ENCODE measurements at places on chromosomes 3 and 15.

DNA sequence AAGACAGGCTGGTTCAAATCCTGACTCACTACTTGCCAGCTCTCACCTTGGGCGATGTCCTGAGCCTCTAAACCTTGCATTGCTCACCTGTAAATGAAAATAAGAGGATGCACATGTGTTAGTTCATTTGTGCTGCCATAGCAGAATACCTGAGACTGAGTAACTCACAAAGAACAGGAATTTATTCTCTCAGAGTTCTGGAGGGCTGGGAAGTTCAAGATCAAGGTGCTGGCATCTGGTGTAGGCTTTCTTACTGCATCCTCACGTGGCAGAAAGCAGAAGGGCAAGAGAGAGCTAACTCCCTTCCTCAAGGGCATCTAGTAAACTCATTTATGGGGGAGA is 222.7 kb downstream of the MTHFS start:
- DNase-seq = no peak

- no peak for DNase-seq
Observed at GRCh38 chr3:45972534-45973402, 22.9 kb downstream of the FYCO1 start.

GRCh38 chr3:182794455-182795388 is 1.4 kb downstream of the ATP11B start:
- no peak for DNase-seq

- no peak for DNase-seq
Observed at GRCh38 chr3:107855710-107856109, 235.1 kb downstream of the CD47 start.

DNA sequence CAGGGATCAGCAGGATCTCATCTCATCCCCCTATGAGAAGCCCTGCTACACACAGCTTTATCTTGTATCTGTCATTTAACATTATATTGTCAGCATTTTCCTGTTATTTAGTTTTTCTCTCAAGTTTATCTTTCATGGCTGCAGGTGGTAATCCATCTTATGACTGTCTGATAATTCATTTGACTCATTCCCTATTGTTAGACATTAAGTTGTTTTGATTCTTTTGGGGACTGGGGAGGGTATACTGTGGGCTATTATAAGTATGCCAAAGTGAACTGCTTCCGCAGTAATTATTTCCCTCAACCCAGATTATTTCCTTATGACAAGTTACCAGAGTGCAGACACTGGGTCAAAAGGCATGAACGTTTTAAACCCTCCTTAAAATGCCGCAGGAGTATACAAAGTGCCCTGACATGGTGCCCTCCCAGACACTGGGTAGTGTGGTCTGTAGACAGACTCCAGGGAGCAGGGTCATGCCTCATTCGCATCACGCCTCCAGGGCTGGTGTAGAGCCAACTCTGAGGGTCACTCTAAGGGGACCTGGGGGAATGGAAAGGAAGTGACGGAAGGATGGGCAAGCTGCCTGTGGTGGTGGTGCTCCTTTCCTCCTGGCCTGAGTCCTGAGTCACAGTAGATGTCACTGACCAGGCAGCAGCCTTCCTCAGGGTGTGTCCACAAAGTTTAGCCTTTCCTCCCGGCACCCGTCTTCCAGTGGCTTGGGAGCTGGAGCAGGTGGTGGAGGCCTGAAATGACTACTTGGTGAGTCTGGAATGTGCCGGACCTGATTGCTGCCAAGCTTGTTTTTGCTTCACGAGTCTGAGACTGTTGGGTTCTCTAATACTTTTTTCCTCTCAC is 11.6 kb downstream of the GPR160 start:
- no peak for DNase-seq

DNA sequence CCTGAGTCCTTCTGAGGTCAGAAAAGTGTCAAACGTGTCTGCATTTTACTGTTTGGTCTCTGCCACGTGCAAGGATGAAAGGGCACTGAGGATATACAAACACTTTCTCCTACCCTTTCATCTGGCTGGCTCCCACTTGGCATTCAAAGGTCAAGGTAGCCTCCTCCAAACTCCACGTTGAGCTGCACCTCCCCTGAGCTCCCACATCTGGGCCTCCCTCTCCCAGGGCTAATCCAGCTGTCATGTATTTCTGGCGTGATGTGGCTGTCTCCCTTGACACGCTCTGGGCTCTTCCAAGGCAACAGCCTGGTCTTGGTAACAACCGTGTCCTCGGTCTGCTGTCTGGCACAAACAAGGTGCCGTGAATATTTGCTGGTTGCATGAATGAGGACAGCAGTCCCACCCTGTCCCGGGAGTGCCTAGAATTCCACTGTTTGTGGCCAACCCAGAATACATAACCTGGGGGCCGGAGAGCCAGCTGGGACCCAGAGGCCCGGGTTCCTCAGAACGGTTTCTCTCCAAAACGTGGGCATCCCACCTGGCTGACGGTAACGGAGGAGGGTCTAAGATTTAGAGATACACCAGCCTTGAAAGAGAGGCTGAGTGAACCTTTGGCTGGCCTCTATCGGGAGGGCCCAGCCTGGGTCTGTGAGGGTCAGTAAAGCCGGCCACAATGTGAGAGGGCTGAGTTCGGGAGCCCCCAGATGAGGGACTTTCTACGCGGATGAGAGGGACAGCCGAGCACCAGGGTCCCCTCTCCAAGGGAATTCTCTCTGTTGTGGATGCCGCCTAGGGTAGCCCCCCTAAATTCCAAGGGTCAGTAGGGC is 767 bp downstream of the GLT8D1 start:
- no peak for DNase-seq
